CD4-positive, alpha-beta T cell treated with Interleukin-4 for 4 hours (primary cell): ENCODE measurements at places on chromosomes 16 and 17.
A peak's percentile ranks its signal among the peaks of the same experiment; 100 is the strongest.

DNA sequence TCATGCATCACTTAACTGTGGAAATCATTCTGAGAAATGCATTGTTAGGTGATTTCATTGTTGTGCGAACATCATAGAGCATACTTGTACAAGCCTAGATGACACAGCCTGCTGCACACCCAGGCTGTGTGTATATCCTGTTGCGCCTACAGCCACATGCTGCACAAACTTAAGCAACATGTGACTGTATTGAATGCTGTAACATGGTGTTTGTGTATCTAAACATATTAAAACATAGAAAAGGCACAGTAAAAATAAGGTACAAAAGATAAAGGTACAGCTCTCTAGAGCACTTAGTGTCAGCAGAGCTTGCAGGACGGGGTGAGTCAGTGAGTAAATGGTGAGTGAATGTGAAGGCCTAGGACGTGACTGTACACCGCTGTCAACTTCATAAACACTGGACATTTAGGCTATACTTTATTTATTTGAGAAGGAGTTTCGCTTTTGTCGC, 11.9 kb downstream of the FOXK2 start:
- no peak for DNase-seq

DNA sequence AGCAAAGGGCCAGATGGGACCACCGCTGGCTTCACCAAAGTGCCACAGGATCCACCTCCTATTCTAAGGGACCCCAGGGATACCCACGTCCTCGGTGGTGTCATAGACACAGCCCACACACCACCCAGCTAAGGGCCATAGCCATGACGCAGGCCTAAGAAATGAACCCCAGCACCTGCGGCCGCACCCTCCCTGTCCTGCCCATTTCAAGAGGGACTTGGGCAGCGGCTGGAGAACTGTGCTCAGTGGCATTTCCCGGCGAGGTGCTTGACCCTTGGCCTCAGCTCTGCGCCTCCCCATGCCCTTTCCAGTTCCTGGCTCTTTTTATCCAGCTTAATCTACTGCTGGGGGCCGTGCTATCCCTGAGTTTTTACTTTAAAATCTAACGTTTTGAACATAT, 27.3 kb downstream of the ZNF778 start:
- DNase-seq: no peak

- no peak for DNase-seq
These were observed 32.8 kb upstream of the ABCC3 start for GRCh38 chr17:50601823-50602375.

- peak; percentile 47 for DNase-seq
These were observed 2.0 kb downstream of the NCBP3 start for GRCh38 chr17:3843935-3844516.

GRCh38 chr17:64095144-64095882, 34.6 kb downstream of the ERN1 start:
- no peak for DNase-seq

GRCh38 chr17:79989106-79989835, 46.4 kb downstream of the TBC1D16 start:
- DNase-seq: no peak

GRCh38 chr17:72816406-72816805, 276.1 kb downstream of the SLC39A11 start:
- no peak for DNase-seq

GRCh38 chr17:27240086-27240801, 53.7 kb upstream of the WSB1 start:
- no peak for DNase-seq

- DNase-seq: peak; percentile 18
These were observed 11.5 kb upstream of the MMD start for GRCh38 chr17:55433029-55433628.

GRCh38 chr17:82898976-82899514, 59.2 kb upstream of the ZNF750 start:
- DNase-seq: no peak

- DNase-seq: no peak
These were observed 17.1 kb upstream of the ST6GALNAC1 start for GRCh38 chr17:76660656-76661042.

DNA sequence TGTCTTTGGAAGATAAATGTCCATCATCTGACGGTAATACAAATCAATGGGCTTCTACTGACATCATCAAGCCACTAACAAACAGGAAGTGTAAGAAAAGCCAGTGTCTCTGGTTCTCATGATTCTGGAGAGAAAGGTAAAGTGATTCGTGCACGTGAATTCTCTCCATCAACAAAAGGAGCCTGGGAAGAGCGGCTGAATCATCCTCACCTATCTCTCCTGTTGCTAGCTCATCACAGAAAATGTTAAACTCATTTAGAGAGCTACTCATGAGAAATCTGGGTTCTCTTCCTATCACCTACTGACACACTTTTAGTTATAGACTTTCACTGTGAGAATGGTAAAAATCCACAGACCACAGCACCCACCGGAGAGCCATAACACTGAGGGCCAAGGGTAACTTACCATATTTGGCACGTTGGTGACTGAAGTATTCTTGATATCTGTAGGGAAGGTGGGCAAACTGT, 70.3 kb downstream of the CREBBP start:
- DNase-seq: no peak

DNA sequence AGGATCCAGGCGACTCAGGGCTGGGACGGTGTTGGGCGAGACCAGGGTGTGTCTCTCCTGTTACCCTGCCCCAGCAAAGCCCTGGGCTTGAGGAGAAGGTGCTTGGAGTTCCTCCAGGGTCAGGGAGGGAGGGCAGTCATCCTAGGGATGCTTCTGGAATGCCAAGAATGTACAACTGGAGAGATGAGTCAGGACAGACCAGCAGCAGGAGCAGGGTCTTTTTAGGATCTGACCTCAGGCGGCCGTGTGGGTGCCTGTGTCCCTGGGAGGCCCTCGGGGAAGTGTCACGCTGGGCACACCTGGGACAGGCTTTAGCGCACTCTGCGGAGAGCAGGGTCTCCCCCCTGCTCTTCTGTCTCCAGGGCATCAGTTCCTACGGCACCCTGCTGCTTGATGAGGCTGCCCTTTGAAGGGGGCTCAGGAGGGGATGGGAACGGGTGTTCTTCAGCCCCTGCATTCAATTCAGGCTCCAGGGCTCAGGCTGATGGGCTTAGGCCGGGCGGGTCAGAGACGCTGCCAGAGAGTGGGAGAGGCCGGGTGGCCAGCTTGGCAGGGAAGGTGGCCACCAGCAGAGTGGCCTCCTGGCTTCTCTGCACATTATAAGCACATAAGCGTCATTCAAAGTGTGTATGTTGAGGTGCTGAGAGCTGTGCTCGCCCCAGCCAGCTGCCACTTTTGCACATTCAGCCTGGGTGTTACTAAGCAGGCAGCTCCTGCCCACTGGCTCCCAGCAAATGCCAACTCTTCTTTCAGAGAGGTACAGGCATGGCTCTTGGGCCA, 8.4 kb upstream of the MTSS2 start:
- DNase-seq: no peak

GRCh38 chr16:26129997-26130396, 438.2 kb downstream of the HS3ST4 start:
- no peak for DNase-seq

DNA sequence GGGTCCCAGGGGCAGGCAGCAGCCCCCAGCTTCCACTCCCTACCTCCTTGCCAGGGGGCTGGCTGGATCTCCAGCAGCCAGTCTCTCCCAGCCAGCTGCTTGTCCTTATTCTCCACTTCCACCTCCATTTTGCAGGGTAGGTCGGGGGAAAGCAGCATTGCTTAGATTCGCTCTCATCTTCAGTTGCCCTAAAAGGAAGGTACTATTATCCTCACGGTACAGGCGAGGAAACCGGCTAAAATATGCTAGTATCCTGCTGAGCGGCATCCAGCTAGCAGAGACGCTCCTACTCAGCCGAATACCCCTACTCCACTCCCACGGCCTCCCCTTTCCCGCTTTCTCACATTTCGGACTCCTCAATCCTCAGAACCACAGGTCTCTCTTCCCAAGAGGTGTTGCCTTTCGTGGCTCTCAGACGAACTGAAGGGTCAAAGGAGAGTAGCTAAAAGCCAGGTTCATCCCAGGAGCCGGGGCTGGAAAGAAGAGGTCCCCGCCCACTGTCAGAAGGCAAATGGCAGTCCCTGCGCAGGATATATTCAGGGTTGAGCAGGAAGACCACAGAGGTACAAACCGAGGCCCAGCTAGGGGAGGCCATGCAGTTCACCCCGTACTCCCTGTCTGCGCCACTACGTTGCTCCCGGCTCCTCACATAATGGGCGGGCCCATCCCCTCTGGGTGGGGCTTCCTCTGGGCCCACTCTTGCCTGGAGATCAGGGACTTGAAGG, 1.7 kb upstream of the RAB11FIP4 start:
- no peak for DNase-seq

- DNase-seq: no peak
These were observed 129.7 kb upstream of the MYOCD start for GRCh38 chr17:12536021-12536420.

GRCh38 chr16:83771306-83771942, 36.4 kb upstream of the HSBP1 start:
- DNase-seq: no peak

- DNase-seq: no peak
These were observed 69.3 kb downstream of the IRF8 start for GRCh38 chr16:85968041-85968920.

GRCh38 chr16:25693631-25694030, 1.9 kb downstream of the HS3ST4 start:
- DNase-seq: no peak

DNA sequence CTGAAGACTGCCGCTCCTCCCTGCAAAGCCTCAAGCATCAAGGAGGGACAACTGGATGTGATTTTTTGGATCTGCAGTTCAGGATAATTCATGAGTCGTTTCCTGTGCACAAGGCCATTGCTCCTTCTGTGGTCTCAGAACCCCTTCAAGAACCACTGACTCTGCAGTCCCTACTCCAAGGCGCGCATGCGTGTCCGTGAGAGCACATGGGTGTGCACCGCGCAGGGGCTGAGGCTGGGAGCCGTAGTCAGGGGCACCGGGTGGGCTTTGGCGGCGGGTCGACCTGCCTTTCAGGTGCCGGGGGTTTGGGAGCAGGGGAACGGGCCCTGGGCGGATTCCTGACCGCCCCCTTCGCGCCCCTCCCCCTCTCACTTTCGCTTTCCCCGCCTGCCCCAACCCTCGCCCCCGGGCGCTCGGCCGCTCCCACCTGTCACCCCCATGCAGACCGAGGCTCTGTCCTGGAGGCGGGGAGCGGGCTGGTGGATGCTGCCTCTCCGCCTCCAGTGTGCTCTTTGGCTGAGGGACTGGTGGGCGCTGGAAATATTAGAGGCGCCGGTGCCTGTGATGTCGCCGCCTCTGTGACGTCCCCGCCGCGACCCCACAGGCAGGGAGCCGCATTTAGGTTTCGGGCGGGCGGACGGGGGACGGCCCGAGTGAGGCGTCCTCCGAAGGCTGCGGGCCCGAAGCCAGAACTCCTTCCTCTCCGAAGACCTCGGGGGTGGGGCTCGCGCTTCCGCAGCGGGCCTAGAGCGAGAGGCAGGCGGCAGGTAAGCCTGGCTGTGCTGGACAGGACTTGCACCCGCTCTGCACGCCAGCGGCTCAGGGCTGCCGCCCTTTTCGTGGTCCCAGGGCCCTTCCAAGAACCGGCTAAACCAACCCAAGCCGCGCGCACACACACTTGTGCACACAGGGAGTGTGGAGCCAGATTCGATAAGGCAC, at the start of gene SPATA32:
TSS of gene SPATA32 (minus strand) at position 518 of the 939 bp plus-strand sequence. CDS start at position 440, 78 bp downstream.
- peak; percentile 51 for DNase-seq

GRCh38 chr17:8253801-8254200, 4.7 kb downstream of the PFAS start:
- no peak for DNase-seq

DNA sequence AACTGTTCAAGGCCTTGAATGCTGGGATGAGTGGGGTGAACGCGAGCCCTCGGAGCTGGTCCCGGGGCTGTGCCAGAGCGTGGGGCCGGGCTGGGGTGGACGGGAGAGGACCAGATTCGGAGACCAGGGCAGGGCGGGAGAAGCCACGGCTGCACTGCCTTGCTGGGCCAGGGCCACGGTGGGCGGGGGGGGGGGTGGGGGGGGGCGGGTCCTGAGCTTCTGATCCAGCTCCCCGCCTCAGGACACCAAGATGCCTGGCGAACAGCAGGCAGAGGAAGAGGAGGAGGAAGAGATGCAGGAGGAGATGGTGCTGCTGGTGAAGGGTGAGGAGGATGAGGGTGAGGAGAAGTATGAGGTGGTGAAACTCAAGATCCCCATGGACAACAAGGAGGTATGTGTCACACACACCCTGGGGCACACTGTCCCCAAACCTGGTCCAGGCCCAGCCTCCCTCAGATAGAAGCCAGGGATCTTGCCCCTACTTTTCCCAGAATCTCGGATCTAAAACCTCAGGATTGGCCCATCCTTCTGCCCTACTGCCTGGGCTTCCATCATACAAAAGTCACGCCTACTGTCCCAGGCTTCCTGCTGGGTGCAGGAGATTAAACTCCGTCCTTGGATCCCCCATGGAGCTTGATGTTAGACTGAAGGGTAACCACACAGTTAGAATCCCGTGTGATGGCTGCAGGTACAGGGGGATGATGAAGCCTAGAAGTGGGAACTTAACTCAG, 563 bp downstream of the ZNF771 start:
- DNase-seq: no peak

GRCh38 chr17:73770849-73771229, 126.6 kb upstream of the SDK2 start:
- DNase-seq: no peak

- DNase-seq: peak; percentile 75
These were observed 233.6 kb downstream of the SEC14L1 start for GRCh38 chr17:77374170-77374936.

DNA sequence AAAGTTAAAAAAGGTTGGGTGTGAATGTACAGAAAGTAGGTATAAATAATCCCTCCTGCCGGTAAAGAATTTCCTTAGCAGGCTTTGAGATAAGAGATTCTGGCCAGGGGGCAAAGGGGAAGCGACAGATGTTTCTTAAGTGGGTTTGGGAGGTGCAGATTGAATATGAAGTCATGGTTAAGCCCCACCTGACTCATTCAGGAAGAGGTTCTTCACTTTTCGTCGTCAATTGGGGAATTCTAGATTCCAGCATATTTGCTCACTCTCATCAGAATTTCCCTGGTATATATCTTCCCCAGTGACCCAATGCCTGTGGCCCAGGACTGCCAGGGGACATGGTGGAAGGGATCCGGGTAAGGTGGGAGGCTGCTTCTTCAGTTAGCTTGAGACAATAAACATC, 127.8 kb downstream of the CPPED1 start:
- DNase-seq: no peak
